ENCODE measurements at places on chromosomes 3 and 15.

DNA sequence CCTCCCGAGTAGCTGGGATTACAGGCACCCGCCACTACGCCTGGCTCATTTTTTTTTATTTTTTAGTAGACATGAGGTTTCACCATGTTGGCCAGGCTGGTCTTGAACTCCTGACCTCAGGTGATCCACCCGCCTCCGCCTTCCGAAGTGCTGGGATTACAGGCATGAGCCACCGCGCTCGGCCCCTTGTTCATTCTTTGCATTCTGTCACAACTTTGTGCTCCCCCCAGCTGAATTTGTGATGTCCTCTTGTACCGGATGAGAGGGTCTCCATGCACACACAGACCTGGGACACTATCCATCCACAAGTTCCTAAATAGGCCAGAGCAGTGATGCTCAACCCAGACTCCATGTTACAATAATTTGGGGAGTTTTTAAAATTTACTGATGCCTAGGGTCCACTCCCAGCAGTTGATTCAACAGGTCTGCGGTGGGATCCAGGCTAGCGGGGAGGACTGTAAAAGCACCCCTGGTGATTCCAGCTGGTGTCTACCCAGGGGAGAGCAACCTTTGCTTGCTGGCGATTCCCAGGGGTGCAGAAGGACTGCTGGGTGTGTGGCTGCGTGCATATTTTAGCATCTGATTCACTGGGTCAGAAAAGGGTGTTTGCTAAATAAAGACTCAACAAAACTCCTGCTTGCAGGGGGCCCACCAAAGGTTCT lies 1.0 kb downstream of the RASSF1 start:
- DNase-seq, result no peak

- no peak for DNase-seq
Measured at GRCh38 chr3:181302960-181303359, 313.4 kb upstream of the DNAJC19 start.

DNA sequence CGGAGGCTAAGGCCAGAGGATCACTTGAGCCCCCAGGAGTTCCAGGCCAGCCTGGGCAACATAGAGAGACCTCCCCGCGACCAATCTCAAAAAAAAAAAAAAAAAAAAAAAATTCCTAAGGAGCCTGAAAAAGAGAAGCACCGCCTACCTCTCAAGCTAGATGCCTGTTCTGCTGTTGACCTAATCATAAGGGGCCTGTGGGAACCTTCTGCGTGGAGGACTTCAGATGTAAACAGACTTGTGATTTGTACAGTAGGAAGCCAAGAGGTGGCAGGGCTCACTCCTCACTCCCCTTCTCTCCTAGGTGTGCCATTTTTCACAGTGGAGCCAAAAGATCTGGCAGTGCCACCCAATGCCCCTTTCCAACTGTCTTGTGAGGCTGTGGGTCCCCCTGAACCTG lies 3.2 kb downstream of the TYRO3 start:
- DNase-seq, result no peak

DNA sequence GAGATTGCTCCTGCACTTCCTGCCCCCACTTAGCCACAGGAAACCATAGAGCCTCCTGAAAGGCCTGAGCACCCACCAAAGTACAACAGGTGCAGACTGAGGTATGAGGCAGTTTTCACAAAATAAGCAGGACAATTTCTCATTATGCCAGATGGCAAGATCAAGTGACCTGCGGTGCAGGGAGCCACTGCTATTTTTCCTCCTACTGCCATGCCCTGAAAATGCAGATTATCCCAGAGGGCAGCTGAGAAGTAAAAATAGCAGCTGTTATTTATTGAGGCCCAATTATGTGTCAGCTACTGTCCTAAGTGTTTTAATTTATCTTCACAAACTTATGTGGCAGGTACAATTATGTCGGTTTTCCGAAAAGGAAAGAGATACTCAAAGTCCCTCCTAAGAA lies 209.5 kb upstream of the ST8SIA2 start:
- DNase-seq, result no peak

- DNase-seq, result no peak
Measured at GRCh38 chr15:70669966-70670658, 93.2 kb downstream of the UACA start.

- peak; percentile 16 for DNase-seq
Measured at GRCh38 chr15:98744506-98744905, 96.2 kb downstream of the IGF1R start.

- DNase-seq, result no peak
Measured at GRCh38 chr3:160977773-160978172, 127.4 kb downstream of the B3GALNT1 start.

- no peak for DNase-seq
Measured at GRCh38 chr3:123161167-123161566, 40.6 kb upstream of the SEC22A start.

- DNase-seq, result no peak
Measured at GRCh38 chr3:2931265-2931664, 178.9 kb downstream of the IL5RA start.

GRCh38 chr15:44591326-44591725 lies 54.4 kb downstream of the EIF3J start:
- DNase-seq, result no peak

DNA sequence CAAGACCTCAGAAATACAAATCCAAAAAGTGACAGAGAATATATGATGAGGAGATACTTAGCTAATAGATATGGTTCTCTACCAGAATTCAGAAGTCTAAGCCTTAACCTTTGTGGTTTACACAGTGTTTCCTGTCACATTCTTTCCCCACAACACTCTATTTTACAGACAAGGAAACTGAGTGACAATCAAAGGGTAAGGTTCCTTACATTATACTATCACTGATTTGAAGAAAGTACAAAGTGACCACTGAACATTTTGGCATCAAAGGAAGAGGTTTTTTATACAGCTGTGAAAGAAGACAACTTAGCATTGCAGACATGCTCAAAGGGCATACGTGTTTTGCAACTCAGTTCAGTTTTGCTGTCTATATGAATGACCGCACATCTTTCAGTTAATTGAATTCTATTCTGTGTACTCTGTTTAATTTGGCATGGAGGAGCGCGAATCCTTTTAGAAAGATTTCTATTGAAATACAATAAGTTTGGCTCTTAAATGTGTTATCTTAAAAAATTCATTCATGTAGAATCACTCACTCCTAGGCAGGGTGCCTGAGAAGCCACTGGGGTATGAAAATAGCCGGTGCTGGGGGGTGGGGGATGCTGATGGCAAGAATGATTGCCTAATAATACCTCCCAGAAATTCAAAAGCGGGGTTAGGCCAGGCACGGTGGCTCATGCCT lies 66.5 kb upstream of the SKOR1 start:
- peak; percentile 5 for DNase-seq

GRCh38 chr15:29162411-29162810 lies 107.2 kb downstream of the NSMCE3 start:
- DNase-seq, result no peak

GRCh38 chr3:188060840-188061544 lies 93.0 kb upstream of the LPP start:
- no peak for DNase-seq

GRCh38 chr15:72511536-72511935 lies 37.4 kb downstream of the ARIH1 start:
- DNase-seq, result no peak

DNA sequence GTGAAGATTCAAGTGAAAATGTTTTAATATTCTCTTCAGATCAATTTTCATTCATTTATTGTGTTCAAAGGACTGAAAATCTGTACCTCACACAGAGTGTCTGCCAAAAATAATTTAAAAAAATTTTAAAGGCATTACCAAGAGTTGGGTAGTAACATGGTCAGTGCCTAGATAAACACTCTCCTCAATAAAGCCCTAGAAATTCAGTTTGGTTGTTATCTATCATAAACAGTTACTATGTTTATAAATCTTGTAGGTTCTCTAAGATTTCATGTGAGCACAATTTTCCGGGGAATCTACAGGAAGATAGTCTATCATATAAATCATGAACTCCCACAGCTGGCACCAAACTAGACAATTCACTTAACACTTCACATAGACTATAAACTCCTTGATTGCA lies 128.6 kb downstream of the GSK3B start:
- no peak for DNase-seq

DNA sequence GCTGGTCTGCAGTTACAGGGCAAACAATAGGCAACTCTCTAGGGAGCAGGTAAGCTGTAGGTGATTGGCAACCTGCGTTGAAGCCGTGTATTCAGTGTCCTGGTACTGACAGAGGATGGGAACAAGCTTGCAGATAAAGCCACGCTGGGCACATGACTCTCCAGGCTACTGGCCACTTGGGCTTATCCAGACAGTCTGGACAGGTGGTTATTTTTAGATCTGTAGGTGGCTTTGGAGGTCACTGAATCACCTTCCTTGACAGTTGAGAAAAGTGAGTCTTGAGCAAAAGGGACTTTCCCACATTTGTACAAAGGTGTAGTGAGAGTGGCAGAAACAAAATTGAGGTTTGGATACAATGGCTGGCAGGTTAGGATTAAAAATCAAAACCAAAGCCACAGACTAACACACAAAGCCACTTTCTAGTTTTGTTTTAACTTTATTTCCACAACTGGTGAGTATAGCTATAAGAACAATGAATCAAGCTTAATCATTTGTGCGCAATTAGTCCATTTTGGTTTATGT lies 22.3 kb upstream of the IL1RAP start:
- no peak for DNase-seq

DNA sequence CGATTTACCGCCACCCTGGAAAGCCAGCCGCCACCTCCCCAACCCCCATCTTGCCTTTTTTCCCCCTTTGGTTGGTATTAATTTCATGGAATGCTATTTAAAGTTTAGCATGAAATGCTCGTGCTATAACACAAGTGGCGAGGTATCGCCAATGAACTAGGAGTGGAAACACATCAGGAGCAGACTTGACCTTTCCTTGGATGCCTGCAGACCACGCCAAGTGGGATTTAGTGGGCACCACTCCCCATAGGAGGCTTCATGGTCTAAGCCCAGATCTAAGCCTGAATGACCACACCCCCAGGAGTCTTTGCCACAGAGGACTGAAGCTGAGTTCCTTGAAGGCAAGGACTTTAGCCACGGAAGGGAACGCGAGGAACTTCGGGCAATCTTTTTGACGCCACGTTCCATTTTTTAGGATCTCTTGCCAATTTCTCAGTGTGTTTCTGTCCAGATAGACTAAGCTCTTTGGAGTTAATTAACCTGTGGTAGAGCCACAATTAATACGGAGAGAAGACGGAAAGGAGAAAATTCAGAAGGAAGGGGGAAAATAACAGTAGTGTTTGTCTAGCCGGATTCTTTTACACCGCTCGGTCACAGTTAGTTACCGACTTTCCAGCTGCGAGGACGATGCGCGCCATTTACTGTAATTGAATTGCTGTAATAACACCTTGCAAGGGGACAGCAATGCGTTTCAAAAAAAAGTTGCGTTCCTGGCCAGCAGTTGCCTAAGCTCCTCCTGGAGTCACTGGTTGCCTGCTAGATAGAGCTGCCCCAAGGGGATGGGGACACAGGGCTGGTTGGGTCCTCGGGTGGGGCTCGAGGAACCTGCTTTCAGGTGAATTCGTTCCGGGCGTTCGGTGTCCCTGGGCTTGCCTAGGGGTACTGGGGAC lies 37.1 kb downstream of the NR2F2 start:
- DNase-seq, result no peak

GRCh38 chr3:45754461-45754860 lies 41.9 kb downstream of the SLC6A20 start:
- DNase-seq, result no peak

- DNase-seq, result no peak
Measured at GRCh38 chr15:88950600-88951160, 37.5 kb upstream of the MFGE8 start.

- DNase-seq, result no peak
Measured at GRCh38 chr3:153617463-153617862, 455.4 kb downstream of the RAP2B start.

DNA sequence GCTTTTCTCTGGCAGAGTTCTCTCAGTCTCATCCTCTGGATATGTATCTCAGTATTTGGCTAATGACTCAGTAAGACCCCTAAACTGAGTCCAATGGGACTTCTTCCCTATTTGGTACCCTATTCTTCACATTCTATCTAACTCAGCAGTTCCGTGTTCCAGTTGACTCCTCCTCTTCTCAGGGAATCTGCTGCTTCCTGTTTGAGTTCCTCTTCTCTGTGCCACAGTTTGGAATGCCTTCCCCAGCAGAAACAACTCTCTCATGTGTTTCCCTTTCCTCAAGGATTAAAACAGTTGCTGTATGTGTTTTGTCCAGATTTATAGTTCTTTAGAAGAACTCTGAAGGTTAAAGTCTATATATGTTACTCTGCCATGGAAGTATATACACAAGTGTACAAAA lies 344.0 kb upstream of the RARB start:
- DNase-seq, result no peak

GRCh38 chr3:73783811-73784210 lies 159.1 kb upstream of the PDZRN3 start:
- no peak for DNase-seq

DNA sequence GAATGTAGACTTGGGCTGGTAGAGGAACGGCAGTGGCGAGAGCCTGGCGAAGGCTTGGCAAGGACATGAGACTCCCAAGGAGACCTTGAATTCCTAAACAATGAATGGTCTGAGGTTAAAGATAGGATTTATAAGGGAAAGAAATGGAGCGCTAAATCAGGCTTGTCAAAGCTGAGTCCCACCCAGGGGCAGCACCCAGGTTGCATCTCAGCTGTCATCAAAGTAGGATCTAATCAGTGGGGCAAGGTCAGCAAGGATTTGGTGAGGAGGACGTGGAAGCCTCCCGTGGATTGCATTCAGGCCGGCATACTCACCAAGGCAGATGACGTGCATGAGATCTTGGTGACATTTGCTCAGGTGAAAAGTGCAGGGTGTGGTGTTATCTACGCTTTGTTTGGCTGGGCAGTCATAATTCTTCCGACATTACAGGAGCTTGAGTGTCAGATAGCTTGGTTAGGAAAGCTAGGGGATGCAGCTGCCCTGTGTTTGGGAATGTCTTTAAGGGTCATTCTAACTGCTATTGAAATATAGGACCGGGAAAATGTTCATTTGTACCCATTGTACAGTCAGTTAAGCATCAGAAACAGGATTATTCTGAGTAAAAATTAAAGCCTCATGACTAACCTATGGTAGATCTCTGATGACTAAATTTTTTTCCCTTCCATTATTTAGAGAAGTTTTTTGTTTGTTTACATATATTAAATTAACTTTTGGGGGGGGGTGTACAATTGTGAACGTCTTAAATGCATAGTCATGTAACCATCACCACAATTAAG lies 99.4 kb upstream of the TSC22D2 start:
- DNase-seq, result no peak

DNA sequence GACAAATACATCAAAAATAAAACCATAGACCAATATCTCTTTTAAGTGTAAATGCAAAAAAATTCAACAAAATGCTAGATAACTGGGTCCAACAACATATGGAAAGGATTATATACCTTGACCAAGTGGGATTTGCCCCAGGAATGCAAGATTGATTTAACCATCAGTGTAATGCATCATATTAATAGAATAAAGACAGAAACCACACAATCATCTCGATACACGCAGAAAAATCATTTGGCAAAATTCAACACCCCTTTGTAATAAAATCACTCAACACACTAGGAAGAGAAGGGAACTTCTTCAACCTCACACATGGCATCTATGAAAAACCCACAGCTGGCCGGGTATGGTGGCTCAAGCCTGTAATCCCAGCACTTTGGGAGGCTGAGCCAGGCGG lies 19.5 kb downstream of the GREM1 start:
- no peak for DNase-seq

GRCh38 chr3:151501171-151501922 lies 40.5 kb upstream of the IGSF10 start:
- no peak for DNase-seq
